ENCODE measurements at places on chromosomes 2 and 18.

- DNase-seq = no peak
Observed at GRCh38 chr2:41940060-41940744, 107.6 kb upstream of the PKDCC start.

DNA sequence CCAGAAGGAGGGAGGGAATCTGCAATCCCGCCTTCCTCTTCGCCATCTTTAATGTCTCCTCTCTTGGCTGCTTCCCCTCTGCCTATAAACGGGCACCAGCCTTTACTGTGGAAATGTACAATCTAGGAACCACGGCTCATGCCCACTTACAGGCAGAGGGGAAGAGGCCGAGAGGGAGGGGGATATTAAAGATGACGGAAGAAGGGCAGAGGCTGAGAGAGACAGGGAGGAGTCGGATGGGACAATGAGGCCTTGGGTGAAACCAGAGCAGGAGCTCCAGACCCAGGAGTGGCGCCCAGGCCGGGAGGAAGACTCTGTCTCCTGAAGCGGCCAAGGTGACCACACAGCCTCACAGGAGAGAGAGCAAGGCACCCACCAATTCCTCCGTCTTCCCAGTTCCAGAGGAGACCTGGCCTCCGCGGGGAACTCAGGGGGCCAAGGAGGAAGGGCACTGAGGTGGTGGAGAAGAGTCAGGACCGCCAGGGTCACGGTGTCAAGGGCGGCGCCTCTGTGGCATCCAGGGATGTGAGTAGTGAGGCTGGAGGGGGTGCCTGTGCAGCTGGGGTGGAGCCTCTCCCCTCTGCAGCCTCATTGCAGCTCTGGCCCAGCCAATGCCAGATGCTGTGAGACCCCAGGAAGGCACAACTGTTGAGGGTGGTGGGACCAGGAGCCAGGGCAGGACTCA is 67.8 kb downstream of the CIB4 start:
- DNase-seq = no peak

GRCh38 chr2:85095094-85095493 is 38.1 kb upstream of the TCF7L1 start:
- DNase-seq = no peak

- no peak for DNase-seq
Observed at GRCh38 chr2:105576050-105576439, 168.7 kb upstream of the NCK2 start.

DNA sequence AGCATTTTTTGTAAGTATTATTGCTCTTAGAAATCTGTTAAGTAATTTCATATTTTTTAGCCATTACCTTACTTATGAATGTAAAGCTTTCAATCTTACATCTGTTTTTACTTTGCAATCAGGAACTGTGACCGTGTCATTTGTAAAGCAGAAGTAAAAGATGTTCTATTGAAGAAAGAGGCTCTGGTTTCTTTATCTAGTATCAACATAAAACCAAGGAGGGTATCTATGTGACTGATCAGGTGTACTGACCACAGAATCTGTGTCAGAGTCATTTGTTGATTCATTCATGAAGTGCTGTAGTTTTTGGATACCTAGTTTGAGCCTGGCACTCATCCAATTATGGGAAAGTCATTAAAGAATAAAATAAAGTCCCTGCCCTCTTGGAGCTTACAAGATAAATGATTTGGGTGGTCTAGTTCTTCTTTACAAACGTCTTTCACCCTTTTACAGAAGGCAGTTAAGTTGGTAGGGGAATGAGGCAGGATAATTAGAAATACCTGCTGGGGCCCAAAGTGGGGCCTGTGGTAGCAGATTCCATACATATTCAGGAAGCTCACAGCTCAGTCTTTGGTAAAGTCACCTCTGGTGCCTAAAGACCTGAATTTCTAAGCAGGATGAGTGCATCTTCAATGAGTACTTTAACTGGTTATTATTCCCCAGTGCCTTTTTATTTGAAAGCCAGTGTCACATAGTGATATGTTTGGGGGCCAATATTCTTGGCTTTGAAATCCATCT is 260.6 kb upstream of the NT5C1B start:
- no peak for DNase-seq

GRCh38 chr2:134668821-134669220 is 50.0 kb downstream of the TMEM163 start:
- no peak for DNase-seq

DNA sequence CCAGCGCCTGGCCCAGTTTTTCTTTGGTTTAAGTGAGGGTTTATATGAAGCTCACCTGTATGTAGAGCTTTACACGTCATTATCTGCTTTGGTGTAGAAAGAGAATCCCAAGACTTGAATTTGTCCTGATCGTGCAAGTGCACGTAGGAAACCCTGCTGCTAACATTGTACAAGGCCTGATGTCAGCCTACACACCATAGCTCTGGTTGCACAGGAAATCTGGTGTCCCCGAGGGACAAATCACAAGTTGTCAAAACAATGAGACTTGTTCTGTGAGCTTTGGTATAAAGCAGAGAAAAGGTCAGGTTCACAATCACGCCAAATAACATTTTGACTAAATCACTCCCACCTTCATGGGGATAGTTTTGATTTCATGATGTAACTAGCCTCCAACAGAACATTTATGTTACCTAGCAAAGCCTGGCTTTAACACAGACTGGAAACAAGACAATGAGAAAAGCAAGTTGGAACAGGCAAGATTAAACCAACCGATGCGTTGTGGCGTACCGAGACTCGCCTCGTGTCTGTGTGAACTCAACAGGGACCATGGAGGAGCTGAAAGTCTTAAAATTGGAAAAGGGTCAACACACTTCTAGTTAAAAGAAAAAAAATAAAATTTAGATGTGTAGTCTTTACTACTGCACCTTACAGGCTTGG is 41.4 kb downstream of the ZAP70 start:
- no peak for DNase-seq

- no peak for DNase-seq
Observed at GRCh38 chr18:77572537-77572936, 322.9 kb downstream of the GALR1 start.

DNA sequence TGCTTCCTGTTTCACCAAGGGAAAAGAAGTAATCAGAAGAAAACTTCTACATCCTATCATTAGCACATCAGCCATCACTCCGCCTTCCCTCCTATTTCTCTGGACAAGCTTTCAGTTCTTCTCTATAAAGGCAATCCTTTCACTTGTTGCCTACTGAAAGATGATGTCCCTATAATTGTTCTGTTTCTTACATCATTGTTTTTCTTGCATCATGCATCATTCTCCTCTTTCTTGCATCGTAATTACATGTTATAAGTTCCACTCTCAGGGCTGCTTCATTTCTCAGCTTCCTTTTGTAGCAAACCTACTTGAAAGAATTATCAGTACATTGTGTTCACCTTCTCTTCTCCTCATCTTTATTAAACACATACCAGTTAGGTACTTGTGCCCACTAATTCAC is 7.2 kb downstream of the SLC30A6 start:
- DNase-seq = no peak

GRCh38 chr18:70931942-70932814 is 643.3 kb downstream of the SOCS6 start:
- no peak for DNase-seq

- DNase-seq = no peak
Observed at GRCh38 chr2:190199530-190199929, 120.1 kb downstream of the HIBCH start.

DNA sequence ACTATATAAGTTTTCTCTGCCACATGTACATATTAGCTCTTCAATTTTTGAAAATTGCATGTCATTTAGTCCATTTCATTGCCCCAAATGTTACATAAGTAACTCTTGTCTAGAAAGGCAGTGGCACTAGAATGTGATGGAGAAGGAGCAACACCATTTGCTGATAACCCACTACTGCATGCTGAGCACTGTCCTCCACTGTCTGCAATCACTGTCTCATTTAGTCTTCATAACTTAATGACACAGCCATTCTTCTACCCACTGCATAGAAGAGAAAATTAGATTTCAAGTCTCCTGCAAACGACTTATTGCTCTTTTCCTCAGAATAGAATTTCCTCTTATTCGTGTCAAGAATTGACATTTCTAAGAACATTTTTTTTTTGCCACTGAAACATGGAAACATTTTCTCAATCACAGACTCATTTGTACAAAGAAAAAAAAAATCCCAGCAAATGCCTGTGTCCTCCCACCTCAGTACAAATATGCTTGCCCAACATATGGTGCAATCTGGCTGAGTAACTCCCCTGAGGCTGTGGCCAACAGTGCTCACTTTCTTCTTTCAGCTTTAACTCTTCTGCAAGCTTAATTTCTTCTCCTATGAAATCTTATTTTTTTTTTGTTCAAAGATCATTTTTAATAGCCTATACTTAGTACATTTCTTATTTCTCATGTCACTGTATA is 768.6 kb upstream of the HS6ST1 start:
- no peak for DNase-seq

- no peak for DNase-seq
Observed at GRCh38 chr2:26588576-26588975, 52.6 kb downstream of the CIB4 start.

DNA sequence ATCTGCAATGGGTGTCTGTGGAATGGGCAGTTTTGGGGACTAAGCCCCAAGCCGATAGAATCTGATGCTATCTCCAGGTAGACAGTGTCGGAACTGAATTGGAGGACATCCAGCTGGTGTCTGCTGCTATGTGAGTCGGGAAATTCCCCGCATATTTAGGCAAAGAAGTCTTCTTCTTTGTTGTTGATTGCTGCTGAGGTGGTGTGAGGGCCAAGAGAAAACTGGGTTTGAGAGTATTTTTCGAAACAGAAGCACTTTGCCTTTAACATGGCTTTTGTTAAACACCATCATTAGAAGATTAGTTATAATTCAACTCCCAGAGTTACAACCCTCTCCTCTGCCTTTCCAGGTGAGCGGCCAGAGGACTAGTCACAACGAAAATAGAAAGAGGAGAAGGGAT is 49.4 kb upstream of the ACTR3 start:
- no peak for DNase-seq

DNA sequence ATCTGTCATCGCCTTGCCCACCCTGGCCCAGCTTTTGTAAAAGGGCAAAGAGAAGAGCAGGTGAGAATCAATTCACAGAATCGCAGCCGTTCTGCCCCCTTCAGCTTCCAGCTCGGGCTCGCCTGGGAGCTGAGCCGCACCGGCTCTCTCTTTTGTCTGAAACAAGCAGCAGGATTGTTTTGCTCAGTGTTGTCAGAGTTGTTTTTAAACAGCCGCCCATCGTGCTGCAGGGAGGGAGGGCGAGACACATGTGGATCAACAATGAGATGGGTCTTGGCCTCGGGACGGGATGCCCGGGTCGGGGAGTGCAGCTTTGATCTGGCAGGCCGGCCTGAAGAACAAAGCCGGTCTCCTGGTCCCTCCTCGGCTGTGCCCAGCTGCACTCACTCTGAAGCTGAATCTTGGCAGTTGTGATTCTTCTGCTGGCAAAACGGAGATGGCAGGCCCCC is 39.7 kb upstream of the HDAC4 start:
- no peak for DNase-seq

DNA sequence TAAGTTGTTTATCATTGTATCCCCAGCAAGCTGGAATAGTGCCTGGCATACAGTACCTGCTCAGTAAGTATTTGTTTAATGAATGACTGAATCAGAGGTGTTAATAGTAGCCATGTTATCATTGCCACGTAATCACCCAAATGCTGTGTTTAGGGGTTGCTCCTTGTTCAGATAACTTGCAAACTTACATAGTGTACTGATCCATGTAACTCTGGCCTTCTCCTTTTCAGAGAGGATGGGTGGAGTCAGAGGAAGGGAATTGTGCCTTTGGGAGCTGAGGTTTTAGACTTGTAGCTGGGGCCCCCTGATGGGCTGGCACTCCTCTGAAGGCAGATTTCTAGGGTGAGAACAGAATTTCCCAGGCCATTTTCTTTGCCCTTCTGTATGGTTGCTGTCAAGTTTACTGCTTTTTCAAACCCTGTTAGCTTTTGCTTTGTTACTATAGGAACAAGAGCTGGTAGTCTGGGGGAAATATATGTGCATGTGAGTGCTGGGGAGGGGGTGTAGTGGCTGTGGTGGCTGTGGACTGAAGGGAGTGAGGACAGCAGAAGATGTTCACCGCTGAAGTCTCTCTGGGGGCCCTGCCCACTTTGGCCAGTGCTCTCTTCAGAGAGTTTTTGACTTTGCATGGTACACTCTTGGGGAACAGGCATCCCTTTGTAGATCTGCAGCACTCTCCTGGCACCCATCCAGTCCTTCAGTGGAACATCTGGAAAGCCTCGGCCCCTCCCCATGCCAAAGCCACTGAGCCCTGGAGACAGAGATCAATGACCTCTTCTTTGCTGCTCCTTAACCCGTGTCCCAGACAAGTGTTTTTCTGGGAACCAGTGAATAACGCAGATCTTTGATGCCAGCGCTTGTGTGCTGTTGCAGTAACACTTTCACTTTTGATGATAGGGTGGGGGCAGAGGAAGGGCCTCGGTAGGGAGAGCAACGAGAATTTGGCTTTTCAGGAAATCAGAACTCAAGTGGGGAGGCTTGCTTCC is 209.0 kb downstream of the PRKCE start:
- no peak for DNase-seq

DNA sequence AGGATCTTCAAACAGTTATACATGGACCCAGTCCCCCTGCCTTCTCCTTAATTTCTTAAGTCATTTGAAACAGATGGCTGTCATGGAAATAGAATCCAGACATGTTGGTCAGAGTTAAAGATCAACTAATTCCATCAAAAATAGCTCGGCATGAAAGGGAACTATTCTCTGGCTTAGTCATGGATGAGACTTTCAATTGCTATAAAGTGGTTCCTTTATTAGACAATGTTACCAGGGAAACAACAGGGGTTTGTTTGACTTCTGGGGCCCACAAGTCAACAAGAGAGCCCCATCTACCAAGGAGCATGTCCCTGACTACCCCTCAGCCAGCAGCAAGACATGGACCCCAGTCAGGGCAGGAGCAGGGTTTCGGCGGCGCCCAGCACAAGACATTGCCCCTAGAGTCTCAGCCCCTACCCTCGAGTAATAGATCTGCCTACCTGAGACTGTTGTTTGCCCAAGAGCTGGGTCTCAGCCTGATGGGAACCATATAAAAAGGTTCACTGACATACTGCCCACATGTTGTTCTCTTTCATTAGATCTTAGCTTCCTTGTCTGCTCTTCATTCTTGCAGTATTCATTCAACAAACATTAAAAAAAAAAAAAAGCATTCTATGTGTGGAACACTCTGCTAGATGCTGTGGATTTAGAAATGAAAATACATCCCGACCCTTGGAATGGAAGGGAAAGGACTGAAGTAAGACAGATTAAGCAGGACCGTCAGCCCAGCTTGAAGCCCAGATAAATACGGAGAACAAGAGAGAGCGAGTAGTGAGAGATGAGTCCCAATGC is 4.6 kb downstream of the TTR start:
- no peak for DNase-seq

- DNase-seq = no peak
Observed at GRCh38 chr2:47905386-47906156, 727 bp downstream of the FBXO11 start.
